Pancreas (tissue), 10 donors: ENCODE measurements at places on chromosomes 6 and 20.
A peak's percentile ranks its signal among the peaks of the same experiment; 100 is the strongest.

GRCh38 chr6:84546427-84546914, 217.9 kb downstream of the TBX18 start:
- DNase-seq: no peak

- DNase-seq: peak; percentile 9
Measured at GRCh38 chr6:152595499-152595898, 41.7 kb downstream of the SYNE1 start.

DNA sequence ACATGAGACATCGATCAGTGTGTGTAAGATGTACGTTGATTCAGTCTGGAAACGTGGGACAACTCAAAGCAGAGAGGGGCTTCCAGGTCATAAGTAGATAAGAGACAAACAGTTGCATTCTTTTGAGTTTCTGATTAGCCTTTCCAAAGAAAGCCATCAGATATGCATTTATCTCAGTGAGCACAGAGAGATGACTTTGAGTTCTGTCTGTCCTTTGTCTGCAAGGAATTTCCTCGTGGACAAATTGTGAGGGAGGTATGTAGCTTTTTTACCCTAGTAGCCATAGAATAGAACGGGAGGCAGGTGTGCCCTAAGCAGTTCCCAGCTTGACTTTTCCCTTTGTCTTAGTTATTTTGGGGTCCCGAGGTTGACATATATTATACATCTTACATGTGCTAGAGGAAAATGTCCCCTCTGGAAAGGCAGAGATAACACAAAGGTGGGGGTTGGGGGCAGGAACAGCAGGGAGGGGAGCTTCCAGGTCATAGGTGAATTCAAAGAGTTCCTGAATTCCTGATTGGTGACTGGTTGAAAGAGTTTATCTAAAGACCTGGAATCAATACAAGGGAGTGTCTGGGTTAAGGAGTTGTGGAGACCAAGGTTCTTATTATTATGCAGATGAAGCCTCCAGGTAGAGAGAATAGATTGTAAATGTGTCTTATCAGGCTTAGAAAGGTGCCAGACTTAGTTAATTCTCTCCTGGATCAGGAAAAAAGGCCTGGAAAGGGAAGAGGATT, 237.0 kb downstream of the NFATC2 start:
- no peak for DNase-seq

DNA sequence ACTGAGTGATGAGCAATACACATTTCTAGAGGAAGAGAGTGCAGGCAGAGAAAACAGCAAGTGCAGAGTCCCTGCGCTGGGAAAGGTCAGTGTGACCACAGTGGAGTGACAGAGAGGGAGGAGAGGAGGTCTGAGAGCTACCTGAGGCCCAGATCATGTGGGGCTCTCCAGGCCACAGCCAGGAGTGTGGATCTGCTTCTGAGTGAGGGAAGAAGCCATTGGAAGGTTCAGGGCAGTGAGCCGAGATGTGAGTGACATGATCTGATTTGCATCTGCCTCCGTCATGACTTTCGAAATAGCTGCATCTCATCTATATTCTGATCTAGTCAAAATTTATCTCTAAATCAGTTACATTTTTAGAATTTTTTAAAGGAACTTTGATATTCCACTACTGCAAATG, 367.1 kb downstream of the PREX1 start:
- DNase-seq: no peak

- DNase-seq: no peak
Measured at GRCh38 chr6:161188547-161189465, 85.1 kb downstream of the AGPAT4 start.

- DNase-seq: no peak
Measured at GRCh38 chr6:73200735-73201134, 24.6 kb downstream of the KHDC1L start.

- DNase-seq: no peak
Measured at GRCh38 chr20:7091655-7092054, 324.2 kb downstream of the BMP2 start.

- no peak for DNase-seq
Measured at GRCh38 chr6:100382767-100383195, 81.9 kb downstream of the SIM1 start.

DNA sequence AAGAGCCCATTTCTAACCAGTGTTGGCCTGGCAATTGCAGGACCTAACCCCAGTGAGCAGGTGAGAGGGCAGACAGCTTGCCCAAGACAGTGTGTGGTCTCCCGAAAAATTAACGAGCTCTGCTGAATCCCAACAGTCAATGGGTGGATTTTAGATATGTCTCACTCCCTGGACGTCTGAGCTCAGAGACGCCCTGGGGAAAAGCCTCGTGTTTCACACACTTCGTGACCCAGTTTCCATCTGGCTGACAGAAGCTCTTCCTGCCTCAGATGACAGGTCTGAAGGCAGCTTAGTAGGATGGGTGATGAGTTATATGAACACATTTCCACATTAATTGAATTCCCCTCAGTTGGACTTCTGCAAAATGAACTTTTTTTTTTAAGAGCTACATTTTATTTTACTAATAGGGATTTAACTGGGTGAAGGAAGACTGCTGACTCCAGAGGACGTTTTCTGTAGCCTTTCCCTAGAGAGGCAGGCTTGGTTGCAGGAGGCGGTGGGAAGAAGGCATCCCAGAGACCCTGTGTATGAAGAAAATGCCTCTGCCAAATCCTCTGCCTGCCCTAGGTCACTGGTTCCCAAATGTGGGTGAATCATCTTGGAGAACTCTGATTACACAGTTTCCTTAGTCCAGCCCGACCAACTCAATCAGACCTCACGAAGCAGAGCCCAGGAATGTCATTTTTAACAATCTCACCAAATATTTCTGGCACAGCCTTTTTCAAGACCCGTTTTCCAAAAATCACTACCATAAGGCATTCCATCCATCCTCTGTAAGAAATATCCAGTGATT, 71.7 kb upstream of the LY86 start:
- DNase-seq: no peak

DNA sequence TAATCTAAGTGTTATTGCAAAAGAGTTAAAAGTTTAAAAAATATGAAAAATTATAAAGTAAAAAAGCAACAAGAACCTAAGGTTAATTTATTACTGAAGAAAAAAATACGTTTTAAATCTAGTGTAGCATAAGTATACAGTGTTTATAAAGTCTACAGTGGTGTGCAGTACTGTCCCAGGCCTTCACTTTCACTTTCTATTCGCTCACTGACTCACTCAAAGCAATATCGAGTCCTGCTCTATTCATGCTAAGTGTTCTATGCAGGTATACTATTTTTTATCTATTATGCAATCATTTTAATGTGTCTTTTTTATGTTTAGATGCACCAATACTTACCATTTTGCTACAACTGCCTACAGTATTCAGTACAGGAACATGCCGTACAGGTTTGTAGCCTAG, 113.0 kb downstream of the MANEA start:
- DNase-seq: no peak

DNA sequence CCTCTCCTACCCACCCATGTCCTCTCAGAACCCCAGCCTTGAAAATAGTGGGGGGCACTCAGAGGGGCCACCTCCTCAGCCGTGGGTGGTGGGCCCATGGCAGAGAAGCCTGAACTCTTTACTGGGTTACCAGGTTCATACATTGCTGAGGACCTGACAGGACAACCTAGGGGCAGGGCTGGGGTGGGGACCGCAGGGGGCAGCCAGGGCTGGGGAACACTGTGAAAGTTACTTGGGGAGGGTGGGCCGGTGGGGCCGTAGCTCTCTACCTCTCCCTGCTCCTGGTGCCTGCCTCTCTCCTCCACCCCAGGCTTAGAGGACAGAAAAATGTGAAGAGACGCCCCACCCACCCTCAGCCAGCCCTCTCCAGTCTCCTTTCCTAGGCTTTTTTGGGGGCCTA, 15.4 kb downstream of the MDFI start:
- no peak for DNase-seq

DNA sequence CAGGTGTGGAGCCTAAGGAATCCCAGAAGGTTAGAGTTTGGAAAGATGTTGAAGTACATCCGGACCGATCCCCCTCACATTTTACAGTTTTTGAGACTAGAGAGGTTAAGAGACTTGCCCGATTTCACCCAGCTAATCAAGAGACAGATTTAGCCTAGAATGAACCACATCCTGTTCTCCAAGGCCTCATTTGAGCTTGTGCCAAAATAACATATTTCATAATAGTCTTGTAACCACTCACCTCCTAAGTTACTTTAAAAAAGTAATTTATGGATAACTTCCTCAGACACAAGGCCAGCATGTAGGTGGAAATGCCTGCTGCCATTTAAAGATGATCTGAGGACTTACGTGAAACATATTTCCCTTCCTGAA, 39.8 kb upstream of the ARHGAP18 start:
- DNase-seq: no peak

- no peak for DNase-seq
Measured at GRCh38 chr20:43977252-43977651, 62.6 kb downstream of the TOX2 start.

DNA sequence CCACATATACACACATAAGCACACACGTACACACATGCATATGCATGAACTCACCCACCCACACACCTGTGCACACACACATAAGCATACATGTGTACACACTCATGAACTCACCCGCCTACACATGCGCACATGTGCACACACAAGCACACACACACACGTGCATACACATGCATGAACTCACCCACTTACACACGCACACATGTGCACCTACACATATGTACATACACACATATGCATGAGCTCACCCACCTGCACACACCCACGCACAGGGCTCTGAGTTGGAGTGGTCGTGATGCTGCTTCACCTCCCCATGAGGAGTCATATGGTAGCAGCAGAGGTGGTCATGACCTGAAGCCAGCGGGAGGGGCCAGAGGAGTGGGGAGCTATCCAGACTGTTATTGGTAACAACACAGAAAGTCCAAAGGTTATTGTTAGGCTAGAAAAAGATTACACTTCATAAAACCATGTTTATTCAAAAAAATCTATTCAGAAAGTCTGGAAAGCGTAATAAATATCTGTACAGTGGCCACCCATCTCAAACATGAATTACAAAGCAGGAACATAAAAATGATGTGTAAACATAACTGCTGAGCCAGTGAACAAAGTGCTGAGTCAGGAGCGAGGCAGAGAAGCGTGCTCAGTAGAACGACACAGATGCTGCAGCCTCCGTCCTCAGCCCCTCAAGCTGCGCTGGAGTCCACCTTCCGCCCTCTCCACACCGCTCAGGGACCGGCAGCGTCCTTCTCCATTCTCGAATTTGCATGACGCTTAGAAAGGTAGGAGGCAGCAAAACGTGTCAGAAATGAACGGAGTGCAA, 26.4 kb upstream of the MPC1 start:
- DNase-seq: no peak

DNA sequence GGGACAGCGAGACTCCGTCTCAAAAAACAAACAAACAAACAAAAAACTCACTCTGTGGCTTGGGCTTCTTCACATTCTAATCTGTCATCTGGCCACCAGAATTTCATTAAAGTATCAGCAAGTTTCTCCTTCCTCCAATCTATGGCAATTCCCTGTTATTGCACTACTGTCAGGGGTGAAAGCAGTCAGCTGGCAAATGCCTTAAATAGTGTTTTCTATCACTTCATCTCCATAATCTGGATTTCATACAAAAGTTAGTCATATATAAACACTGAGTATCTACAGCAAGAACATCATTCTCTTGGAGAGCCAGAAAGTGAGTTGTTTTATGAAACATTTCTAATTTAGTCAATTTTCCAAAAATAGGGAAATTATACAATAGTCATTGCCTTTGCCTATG, 56.1 kb downstream of the PHACTR3 start:
- DNase-seq: no peak

DNA sequence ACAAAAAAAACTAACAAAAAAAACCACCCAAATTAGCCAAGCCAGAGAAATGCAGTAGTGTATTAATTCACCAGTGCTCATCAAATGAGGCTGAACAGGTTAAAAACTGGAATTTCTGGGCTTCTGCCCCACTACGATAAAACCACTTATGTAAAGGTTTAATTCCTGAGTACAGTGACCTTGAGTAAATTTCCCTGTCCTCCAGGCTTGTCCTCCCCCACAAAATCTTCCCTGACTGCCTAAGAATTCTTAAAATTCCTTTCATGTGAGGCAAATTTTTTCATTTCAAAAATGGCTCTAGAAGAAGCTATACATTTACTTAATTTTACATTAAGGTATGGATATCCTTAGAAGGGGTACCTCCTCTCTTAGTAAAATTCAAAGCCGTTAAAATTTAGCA, 80.1 kb upstream of the ID4 start:
- no peak for DNase-seq

GRCh38 chr6:93639126-93639525, 219.8 kb upstream of the EPHA7 start:
- DNase-seq: no peak

DNA sequence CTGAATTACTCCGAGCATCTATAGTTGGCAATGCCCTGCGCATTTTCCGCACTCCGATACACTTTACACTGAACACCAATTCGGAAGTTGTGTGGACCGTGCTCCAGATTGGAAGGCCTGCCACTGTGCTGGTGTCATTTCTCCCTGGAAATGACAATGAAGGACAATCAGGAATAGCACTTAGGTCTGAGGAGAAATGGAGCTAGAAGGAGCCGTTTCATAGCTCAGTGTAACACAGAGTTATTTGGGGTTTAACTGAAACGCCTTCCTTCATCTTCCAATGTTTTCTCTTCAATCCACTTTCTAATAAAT, 501 bp upstream of the PLA2G7 start:
- no peak for DNase-seq

- no peak for DNase-seq
Measured at GRCh38 chr6:163432300-163432699, 17.8 kb downstream of the QKI start.

- DNase-seq: no peak
Measured at GRCh38 chr20:41074441-41074840, 45.8 kb downstream of the TOP1 start.

DNA sequence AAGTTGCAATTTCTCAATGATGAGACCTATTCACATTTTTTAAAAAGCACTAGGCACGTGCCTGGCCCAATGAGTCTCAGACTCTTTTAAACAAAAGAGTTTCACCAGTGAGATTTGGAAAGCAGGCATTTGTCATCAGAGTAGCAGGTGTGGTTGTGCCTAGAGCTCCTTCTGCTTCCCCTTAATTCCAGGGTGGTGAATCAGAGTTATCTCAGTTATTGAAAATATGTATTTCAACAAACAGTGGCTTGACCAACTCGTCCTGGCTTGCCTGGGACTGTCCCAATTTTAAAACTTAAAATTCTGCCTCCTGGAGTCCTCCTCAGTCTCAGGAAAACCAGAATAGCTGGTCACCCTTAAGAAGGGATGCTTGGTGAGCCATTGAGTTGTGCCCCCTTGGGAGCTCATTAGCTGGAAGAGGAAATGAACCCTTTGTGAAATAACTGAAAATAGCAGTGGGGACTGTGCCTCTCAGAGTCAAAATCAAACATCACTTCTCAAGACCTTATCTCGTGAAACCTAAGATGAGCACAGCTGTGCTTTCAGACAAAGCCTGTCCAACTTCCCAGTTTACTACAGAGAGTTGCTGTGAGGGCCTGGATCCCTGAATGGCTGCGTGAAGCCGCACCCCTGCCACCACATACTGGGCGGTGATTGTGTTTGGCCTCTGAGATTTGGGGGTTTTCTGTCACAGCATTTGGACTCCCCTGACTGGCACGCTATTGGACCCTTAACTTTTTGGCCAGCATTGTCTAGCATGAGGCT, 116.3 kb downstream of the ANKRD60 start:
- no peak for DNase-seq

- DNase-seq: no peak
Measured at GRCh38 chr6:5308066-5308465, 46.8 kb downstream of the FARS2 start.

GRCh38 chr6:401994-402640, 10.6 kb downstream of the IRF4 start:
- no peak for DNase-seq
